LHCN-M2 (cell line): ENCODE measurements at places on chromosomes 13 and 19.

GRCh38 chr13:46595136-46595884 is 42.3 kb downstream of the LRCH1 start:
- no peak for DNase-seq

DNA sequence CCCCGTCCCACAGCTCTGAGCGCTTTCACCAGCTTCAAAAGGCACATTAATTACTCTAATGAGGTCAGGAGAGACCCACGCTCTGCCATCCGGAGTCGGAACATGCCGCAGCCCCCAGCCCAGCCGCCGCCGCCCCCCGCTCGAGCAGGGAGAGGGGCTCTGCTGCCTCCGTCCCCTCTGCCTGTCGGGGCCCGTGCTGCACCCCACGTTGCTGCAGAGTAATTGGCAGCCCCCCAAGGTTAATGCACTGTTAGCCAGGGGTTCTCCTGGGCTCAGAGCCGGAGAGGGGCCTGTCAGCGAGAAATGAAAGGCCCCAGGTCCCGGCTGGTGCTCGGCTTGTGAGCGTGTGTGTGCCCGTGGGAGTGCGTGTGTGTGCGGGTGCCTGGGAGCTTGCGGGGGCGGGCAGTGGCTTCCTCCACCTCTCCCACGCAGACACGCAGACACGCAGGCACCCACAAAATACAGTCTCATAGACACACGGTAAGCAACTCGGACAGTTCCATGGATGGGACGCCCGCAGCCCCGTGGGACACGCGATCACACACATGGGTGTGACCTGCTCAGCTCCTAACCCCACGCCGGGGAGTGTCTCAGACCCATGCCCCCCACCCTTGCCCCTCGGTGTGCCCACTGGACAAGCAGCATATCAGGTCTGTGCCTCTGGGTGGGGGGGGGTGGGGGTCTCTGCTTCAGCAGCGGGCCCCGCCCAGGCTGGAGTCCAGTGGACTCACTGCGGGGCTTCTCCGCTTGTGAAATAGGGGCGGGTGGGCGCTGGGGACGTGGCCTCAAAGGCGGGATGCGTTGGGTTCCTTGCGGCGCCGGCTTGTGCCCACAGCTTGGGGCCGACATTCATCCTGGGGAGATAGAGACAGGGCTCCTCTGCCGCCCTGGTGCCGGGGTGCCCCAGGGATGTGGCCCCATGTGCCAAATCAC is 4.8 kb upstream of the EFNA2 start:
- no peak for DNase-seq

- DNase-seq, result no peak
Observed at GRCh38 chr13:23778002-23778652, 111.1 kb downstream of the MIPEP start.

- no peak for DNase-seq
Observed at GRCh38 chr13:71876648-71877255, 9.7 kb upstream of the DACH1 start.

DNA sequence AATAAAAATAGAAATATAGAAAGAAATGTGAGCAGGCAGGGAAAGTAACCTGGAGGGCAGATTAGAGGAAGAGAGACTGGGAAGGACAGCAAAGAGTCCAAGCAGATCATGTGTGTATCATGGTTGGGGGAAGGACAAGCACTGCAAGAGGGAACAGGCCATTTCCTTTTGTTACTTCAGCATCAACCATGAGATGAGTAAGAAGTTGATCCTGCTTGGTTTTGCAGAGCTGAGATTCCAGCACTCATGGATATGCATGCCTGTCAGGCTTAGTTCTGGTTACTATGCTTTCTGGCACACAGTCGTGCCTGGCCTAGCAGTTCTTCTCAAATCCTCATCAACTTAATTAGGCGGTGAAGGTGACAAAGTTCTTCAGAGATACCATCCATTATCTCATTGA is 18.1 kb downstream of the NALCN start:
- DNase-seq, result peak; percentile 63

DNA sequence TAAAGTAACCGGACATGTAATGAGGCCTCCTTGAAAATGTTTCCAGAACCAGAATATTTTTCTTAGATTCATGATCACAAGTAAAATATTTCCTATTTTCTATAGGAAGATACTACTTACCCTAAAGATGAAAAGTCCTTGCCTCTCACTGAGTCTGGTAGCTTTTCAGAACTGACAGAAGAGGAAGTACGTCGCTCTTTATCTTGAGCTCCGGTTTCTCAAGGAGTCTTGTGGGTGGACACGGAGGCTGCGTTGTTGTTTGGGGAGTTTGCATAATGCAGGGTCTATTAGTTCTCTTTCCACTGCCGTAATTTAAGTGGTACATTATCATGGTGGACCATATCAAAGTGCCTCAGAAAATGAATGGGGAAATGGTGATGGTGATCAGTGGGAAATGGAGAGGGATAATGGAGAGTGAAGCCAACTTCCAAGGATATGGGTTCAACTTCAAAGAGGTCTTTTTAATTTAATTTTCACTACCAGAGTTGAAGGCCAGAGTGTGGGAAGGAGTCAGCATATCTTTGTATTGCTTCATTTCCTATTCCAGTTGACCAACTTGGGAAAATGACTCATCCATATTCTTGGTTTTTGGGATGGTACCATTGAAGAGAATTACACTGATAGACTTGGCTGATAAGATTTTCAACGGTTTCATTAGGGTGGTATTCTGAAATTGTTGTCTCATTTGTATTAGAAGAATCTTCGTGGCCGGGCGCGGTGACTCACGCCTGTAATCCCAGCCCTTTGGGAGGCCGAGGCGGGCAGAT is 23.4 kb downstream of the MBD3L2B start:
- DNase-seq, result peak; percentile 3

GRCh38 chr19:32977280-32977679 is 5.2 kb downstream of the FAAP24 start:
- DNase-seq, result no peak

DNA sequence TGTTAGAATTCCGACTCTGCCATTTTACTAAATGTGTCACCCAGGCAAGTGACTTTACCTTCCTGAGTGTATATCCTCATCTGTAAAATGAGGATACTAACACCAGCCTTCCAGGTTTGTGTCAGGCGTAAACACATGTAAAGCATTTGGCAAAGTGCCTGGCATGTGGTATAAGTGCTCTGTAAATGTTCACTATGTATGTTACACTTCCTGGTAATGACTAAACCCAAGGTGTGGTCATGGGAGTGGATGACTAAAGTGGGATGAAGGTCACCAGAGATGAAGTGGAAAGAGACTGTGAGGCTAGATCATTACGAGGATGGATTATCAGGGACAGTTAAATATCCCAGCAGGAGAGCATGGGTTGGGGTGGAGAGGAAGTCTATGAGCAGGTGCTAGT is 25.6 kb downstream of the DEDD2 start:
- peak; percentile 46 for DNase-seq

DNA sequence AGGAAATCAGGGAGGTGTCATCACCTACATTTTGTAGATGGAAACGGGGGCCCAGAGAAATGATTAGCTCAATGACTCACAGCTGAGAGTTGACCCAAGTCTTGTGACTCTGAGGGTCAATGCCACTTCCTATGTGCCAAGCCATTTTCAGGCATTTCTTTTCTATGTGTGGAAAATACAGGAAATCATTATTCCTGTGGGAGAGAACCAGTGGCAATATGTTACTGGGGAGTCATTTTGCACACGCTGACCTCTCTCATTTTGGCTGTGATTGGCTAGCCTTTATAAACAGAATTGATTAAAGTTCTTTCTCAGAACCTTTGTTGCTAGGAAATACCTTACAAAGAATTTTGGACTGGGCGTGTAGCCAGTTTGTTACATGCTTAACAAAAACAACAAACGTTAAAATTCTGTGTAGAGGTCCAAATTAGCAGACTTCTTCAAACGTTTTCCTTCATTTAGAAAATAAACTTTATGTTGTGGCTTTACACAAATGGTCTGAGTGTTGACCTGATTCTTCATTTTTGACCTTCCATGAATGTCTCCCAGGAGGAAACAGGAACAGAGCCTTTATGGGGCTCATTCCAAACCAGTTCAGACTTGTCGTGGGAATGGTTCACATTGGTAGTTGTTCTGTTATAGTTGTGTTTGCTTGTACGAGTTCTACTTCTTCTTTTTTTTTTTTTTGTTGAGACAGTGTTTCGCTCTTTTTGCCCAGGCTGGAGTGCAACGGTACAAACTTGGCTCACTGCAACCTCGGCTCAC is 11.4 kb downstream of the PCCA start:
- DNase-seq, result peak; percentile 79

DNA sequence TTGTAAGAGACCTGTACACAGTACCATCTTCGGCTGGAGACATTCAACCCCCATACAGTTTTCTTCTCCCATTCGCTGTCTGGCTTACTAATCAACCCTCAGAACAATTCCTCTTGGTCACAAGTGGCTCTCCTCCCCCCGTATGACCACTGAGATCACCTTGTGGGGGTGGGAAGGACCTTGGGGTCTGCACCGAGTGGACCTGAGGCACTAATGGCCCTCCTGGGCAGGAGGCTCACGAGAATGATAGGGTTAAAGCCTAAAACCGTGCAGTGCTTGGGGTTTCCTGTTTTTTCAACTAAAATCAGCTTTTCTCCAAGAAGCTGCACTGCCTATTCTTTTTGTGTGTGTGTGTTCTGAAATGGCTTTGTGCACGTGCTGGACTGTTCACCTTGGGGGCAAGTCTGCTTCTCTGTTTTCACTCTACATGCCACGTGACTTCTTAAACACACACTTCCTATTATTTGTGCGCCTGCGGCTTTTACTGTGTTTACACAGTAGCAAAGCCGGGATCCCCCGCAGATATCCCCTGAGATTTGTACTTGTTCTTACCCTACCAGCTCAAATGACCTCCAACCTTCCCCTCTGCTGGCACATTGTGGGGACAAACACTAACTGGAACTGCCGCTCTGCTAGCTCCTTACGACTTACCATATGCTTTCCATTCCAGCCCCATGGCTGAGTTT is 12.3 kb downstream of the RBM26 start:
- no peak for DNase-seq

DNA sequence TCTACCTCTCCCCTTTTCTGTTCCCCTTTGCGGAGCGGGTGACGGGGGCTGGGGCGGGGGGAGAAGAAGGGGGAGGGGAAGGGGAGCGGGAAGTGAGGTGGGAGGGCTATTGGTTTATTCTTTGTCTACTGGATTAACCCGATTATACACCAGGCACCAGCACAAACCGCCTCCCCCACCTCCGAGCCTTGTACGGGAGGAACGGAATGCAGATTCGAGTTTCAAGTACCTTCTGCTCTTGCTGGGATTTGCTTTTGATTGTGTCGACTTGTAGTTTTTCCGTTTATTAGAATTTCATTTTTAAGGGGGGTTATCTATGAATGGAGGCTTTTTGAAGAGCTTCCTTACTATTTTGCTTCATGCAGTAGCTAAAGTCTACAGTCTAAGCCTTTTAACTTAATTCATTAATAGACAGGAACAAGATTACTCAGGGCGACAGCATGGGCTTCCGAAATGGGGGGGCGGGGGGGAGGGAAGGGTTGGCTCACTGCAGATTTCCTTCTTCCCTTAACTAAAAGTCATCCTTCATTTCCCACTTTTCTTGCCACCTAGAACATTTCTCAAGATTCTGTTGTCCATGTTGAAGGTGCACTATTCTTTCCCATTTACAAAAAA is 937 bp upstream of the SPRY2 start:
- DNase-seq, result peak; percentile 63

DNA sequence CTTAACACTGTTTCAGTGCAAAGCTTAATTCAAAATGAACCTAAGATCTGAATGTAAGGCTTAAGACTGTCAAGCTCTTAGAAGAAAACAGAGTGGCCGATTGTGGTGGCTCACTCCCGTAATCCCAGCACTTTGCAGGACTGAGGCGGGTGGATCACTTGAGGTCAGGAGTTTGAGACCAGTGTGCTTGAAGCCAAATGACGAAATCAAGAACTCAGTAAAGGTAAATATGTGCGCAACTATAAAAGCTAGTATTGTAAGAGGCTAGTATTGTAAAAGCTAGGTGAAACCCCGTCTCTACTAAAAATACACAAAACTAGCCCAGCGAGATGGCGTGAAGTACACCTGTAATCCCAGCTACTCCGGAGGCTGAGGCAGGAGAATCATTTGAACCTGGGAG is 12.7 kb downstream of the ATP4B start:
- no peak for DNase-seq

DNA sequence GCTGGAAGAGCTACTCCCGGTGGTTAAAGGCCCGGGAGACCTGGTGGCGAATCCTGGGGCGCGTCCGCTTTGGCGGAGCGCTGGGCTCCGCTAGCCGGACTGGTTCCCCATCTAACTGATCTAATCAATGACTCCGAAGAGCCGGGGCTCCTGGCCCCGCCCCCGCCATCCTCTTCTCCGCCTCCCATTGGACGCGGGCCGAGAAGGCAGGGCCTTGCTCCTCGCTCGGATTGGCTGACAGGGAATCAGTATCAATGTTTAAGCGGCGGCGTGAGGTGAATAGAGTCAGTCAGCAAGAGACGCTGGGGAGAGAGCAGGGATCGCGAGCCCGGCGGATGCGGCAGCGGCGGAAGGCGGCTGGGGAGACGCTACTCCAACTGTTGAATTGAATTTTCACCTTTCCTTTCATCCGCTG is 1.7 kb upstream of the PCDH17 start:
- DNase-seq, result no peak

DNA sequence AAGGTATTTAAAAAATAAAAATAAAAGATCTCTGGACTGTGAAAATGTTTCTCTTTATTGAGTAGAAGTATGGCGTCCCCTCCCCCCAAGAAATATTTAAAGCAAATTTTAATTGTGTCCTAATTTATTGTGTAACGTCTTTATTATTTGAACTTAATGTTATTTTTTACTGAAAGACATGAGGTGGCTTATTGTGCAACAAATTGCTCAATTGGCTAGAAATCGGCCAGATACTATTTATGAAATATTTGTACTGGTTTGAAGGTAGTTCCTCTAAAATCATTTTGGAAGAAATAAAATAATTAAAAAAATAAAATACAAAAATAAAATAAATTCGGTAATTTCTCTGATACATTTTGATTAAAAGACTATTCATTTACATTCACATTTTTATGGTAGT is 162.3 kb downstream of the DACH1 start:
- no peak for DNase-seq

DNA sequence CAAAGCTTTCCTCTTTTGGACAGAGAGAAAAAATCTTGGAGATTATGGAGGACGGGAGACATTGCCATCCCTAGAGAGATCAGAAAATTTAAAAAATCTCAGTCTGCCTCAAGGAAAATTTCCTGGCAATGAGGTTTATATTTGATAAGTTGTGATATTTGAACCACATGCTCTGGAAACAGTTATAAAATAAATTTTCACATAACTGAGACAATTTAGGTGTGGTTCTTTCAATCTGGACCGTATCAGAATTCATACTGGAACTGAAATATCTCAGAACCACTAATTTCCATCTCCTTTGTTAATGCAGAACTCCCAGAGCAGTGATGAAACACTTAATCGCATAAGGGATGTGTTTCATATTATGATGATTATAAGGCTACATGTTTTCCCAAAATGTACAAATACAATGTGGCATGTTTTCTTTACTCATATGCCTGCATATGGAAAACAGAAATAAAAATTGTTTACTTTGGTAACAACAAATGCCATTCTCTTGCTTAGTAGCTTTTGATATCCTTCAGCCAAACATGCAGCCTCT is 13.7 kb downstream of the UBE2L5 start:
- DNase-seq, result no peak
